ENCODE measurements at places on chromosomes 1 and 21.

DNA sequence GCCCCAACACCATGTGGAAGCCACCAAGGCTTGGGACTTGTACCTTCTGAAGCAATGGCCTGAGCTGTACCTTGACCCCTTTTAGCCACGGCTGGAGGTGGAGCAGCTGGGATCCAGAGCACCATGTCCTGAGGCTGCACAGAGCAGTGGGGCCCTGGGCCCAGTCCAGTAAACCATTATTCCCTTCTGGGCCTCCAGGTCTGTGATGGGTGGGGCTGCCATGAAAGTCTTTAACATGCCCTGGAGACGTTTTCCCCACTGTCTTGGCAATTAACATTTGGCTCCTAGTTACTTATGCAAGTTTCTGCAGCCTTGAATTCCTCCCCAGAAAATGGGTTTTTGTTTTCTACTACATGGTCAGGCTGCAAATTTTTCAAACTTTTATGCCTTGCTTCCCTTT lies 323.7 kb upstream of the ZP4 start:
- DNase-seq = no peak

- DNase-seq = no peak
Observed at GRCh38 chr1:59292562-59292961, 4.3 kb upstream of the FGGY start.

DNA sequence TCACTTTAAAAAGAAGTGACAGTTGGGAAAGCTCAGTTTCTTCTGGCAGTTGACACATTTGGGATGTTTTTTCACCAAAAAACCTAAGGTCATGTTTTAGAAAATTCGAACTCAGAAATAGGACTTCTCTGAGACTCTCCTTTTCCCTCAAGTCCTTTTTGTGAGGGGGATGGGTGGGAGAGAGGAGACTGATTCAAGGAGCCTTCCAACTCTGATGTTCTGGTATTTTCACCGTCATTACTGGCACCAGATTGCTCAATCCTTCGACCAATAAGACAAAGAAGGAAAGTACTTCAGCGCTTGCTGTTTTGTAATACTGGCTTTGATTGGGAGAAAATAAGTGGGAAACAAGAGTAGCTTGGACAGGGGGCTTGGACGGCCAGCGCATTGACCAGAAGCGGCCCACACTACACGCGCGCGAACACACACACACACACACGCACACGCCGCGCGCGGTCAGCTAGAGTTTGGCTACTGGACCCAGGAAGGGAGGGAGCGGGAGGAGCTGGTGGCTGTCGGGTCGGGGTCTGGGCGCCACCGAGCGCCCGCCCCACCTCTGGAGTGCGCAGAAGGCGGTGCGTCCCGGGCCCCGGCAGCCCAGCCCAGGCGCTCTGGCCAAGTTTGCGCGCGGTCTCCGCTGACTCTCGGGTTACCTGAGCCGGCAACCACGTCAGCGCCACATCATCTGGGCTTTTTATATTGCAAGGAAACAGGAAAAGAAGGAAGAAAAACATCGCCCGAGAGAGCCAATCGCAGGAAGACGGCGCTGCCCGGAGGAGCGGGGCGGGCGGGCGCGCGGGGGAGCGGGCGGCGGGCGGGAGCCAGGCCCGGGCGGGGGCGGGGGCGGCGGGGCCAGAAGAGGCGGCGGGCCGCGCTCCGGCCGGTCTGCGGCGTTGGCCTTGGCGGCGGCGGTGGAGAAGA lies at the start of gene KCNK1:
KCNK1 (plus strand) TSS at position 855 of the 921 bp plus-strand sequence; CDS start at position 921, 66 bp downstream.
- no peak for DNase-seq

- no peak for DNase-seq
Observed at GRCh38 chr1:18701183-18701582, 70.5 kb downstream of the PAX7 start.

DNA sequence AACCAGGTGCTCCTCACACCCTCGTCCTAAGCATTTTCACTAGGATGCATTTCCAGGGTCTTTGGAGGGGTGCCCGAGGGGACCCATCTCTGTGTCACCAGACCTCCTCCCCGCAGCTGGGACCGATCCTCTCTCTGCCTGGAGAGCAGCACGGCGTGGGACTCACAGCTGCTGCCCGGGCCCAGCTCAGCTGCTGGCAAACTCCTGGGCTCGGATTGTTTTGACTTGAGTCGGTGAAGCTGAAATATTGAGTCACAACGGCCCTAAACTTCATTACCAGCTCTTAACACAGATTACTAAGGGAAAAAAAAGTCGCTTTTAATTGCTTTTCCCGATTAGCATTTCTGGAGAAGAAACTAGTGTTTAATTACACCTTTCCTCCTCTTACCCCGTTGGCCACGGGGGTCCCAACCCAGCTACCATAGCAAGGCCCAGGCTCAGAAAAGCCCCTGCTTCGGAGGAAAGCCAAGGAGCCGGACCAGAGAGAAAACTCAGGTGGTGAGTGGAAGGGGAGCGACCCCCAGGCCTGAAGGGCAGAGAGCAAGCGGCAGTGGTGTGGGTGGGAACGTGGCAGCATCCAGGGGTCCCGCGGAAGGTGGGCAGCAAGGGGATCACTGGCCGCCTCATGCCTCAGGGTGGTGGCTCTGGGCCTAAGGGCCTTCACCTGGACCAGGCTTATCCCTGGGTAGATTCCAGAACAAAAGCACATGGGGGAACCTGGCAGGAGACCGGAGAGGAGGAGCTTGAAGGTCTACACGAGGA lies 41.7 kb downstream of the CASZ1 start:
- DNase-seq = no peak

DNA sequence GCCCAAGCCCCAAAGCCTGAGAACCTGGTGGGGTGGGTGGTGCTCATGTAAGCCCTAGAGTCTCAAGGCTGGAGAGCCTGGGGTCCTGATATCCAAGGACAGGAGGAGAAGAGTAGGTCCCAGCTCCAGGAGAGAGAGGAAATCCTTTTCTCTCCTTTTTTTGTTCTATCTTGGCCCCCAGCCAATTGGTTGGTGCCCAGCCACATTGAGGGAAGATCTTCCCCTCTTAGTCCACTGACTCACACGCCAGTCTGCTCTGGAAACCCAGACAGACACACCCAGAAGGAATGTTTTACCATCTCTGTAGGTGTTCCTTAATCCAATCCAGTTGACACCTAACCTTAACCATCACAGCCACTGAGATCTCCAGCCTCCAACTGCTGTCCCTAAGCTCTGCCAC lies 16.2 kb upstream of the LIN9 start:
- no peak for DNase-seq

GRCh38 chr1:98556521-98557158 lies 104.9 kb upstream of the SNX7 start:
- DNase-seq = no peak

- DNase-seq = no peak
Observed at GRCh38 chr1:30806381-30807317, 49.1 kb upstream of the LAPTM5 start.

DNA sequence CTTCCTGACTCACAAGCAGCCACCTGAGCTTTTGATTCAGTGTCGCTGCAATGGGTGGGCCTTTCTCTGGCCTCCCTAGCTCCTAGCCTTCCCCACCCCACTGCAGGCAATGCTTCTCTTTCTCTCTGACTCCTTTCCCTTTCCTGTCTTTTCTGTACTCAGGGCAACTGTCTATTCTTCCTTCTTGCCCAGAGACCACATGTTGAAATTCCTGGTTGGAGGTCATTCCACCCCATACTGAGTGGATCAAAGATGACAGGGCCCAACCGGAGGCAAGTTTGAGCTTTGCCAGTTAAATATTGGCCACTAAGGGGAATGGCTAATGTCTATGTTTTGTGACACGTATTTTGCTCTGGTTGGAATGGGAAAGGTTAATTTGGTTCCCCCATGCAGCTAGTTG lies 65.2 kb upstream of the ARID1A start:
- DNase-seq = no peak

DNA sequence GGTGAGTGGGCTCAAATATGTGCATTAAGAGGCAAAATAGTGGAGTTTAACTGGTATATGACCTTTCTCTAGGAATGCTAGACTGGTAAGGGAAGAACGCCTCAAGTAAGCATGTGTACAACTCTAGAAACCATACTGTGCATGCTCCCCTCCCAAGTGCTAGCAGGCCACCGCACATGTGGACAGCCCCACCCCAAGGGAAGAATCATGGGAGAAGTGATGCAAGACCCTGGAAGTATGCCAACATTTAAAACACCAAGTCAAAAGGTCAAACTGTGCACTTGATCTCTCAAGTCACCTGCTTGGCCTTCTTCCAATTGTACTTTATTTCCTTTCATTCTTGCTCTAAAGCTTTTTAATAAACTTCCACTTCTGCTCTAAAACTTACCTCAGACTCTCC lies 120.4 kb downstream of the WDR3 start:
- DNase-seq = no peak

DNA sequence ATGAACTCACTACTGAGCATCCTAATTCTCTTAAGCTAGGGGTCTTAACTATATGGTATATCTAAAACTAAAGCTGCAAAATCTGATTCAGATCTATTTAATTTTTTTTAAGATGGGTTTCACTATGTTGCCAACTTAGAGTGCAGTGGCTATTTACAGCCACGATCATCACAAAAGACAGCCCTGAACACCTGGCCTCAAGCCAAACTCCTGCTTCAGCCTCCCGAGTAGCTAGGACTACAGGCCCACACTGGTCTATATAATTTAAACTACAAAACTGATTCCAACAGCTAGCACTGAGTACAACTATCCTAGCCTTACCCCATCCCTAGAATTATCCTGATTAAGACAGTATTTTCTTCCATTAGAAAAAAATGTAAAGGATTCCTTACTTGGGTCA lies 37.1 kb downstream of the EIF4G3 start:
- peak; percentile 76 for DNase-seq

DNA sequence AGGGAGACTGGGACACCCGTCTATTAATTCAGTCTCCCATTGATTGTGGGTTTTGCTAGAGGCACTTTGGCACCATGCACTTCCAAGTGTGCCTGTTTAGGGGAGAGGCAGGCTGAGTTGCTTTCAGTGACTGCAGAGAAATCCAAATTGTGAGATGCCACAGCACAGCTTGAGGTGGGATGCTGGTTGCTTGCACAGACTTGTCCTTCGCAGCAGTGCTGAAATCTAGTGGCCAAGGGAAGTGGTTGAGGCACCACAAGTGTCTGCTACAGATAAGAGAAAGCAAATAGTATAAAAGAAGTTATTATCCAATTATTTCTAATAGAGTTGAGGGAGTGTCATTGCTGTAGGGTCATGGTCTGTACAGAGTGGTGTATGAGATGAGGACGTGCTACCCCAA lies 40.0 kb upstream of the APP start:
- DNase-seq = no peak

DNA sequence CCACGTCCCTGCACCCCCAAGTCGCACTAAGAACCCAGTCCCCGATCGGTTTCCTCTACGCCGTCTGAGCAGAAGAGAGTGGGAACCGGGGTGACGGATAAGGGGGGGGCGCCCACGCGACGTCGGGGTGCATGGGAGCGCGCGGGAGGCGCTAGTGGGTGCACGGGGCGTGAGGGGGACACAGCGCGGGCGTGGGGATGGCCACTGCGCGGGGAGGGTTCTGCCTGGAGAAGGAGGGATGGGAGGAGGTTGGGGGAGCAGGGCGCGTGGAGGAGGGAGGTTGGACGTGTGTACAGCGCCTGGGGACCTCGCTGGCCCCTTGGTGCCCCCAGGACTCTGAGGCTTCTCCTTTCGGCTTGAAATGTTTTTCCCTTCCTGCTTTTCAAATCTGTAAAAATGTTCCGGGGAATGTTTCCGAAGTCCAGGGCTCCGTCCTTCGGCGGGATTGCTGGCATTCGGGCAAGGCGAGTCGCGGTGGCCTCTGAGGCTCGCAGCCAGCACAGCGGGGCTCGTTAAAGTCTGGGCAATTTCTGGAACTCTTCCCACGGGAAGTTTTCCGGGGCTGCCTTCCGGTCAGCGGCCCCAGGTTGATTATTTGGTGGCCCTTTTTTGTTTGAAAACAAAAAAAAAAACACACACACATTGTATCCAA lies 13.1 kb downstream of the RNF220 start:
- peak; percentile 7 for DNase-seq

DNA sequence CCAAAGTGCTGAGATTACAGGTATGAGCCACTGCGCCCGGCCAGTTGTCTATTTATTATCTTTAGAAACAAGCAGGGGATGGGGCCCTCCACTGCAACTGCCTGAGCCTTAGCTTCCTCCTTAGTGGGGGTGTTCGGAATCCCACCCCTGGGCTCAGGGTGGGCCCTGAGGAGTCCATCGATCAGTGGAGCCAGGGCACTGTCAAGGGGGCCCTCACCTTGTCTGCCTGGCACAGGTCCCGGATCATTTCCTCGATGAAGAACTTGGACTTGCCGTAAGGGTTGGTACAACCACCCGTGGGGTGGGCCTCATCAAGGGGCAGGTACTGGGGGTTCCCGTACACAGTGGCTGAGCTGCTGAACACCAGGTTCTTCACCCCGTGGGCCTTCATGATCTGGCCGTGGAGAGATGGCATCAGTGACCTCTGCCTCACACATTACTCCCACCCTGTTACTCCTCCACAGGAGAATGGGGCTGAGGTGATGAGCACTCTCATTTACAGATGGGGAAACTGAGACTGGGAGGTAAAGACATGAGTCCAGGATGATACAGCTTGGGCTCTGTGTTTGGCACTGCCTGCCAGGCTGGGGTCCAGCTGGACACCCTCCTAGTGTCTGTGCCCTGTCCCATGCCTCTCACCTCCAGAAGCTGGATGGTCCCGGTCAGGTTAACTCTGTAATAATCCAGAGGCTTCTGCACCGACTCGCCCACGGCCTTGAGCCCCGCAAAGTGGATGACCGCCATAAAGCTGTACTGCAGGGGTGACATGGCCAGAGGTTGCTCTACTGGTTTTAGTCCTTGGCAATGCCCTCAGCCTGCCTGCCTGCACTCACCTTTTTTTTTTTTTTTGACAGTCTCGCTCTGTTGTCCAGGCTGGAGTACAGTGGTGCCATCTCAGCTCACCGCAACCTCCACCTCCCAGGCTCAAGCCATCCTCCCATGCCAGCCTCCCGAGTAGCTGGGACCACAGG lies 2.8 kb downstream of the GALE start:
- no peak for DNase-seq

- DNase-seq = no peak
Observed at GRCh38 chr1:15185617-15186016, 32.1 kb downstream of the TMEM51 start.

- DNase-seq = no peak
Observed at GRCh38 chr1:80779275-80779674, 1021.5 kb upstream of the ADGRL2 start.

- DNase-seq = no peak
Observed at GRCh38 chr1:208223136-208223535, 21.0 kb downstream of the PLXNA2 start.

- no peak for DNase-seq
Observed at GRCh38 chr1:21537932-21538630, 28.9 kb downstream of the ALPL start.

- DNase-seq = no peak
Observed at GRCh38 chr1:198849093-198849492, 210.3 kb downstream of the PTPRC start.

GRCh38 chr1:164296172-164296571 lies 262.8 kb upstream of the PBX1 start:
- no peak for DNase-seq

DNA sequence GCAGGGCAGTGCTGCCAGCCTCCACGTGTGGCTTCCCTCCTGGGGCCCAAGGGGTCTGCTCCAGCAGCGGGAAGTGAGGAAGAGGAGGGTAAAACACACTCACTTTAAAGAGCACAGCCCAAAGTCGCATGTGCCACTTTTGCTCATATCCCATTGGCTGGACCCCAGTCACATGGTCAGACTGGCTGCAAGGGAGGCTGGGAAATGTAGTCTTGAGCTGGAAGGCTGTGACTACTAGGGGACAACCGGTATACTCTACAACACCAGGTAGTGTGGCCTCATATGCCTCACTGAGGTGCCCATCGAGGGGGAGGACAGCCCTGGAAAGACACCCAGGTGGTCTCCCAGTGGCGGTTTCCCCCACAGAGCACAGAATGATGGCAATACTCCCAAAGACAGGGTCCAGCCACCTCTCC lies 45.2 kb downstream of the CAMK2N1 start:
- no peak for DNase-seq
